Activated T-helper 1 cell treated with anti-CD3 and anti-CD28 coated beads, Interleukin-12 subunit alpha, Interleukin-12 subunit beta, Interleukin-2, Interleukin-4 antibody, amounts not matched to agents 30 ng/mL and 10 ng/mL and 1 ng/mL, durations not matched to agents 14 hours and 24 hours and 36 hours (primary cell): ENCODE measurements at places on chromosomes 2 and 18.

DNA sequence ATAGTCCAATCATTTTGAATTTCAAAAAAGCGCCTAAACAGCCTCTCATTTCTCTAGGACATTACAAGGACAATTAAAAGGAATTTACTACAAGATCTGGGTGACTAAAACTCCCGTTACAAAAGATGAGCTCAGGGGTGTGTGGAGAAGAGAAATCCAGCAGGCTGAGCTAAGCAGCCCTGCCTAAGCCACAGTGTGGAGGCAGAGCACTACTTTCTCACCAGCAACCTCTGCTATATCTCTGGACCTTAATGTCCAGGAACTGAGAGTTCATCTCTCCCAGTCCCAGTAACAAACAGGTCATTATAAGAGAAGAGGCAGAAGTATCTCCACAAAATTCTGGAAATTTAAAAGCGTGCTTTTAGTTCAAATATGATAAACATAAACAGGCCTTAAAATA lies 18.9 kb upstream of the ANKRD62 start:
- no peaks in the 10 kb centered on the region for H3K4me1 ChIP-seq
- peaks cover 36% of the 10 kb centered on the region for H3K27me3 ChIP-seq
- H3K36me3 ChIP-seq, result no peaks in the 10 kb centered on the region
- no peak overlapping the region for H3K4me3 ChIP-seq
- no peak for DNase-seq
- no peak overlapping the region for H3K27ac ChIP-seq

DNA sequence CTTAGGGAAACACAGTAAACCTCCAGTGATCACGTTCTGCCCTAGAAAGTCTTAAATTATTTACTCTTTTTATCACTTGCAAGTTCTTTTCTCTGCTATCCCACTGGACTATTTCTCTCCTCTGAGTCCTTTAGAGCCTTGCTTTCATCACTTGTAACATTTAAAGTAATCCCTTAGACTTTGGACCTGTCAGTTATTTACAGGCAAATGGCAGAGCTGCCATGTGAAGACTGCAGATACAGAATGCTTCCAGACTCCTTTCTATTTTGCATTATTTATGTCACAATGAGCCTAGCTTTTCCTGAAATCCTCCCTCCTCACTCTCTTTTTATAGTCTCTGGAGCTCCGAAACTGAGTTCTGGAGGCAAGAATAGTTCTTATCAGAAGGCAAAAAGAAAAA lies 325.6 kb upstream of the TRIB2 start:
- H3K4me1 ChIP-seq, result peaks cover 7% of the 10 kb centered on the region
- DNase-seq, result no peak
- no peaks in the 10 kb centered on the region for H3K36me3 ChIP-seq
- no peak overlapping the region for H3K27ac ChIP-seq
- no peak overlapping the region for H3K4me3 ChIP-seq

GRCh38 chr2:286774-287392 lies 1.0 kb downstream of the ALKAL2 start:
- peaks cover 5% of the 10 kb centered on the region for H3K36me3 ChIP-seq
- H3K4me1 ChIP-seq, result no peaks in the 10 kb centered on the region
- peaks cover 38% of the 10 kb centered on the region for H3K27me3 ChIP-seq
- H3K27ac ChIP-seq, result no peak overlapping the region
- H3K4me3 ChIP-seq, result no peak overlapping the region

- no peaks in the 10 kb centered on the region for H3K4me1 ChIP-seq
- H3K4me3 ChIP-seq, result no peak overlapping the region
- DNase-seq, result no peak
- H3K36me3 ChIP-seq, result no peaks in the 10 kb centered on the region
- peaks cover 7% of the 10 kb centered on the region for H3K27me3 ChIP-seq
- no peak overlapping the region for H3K27ac ChIP-seq
Observed at GRCh38 chr2:231691251-231691772, 17.0 kb upstream of the PTMA start.
